Activated naive CD4-positive, alpha-beta T cell (primary cell): ENCODE measurements at places on chromosomes 7 and 10.

GRCh38 chr10:111954386-111954785 lies 229.2 kb downstream of the GPAM start:
- no peak for DNase-seq

GRCh38 chr7:45980181-45980905 lies 59.3 kb upstream of the IGFBP3 start:
- no peak for DNase-seq

- DNase-seq, result no peak
Measured at GRCh38 chr7:110669410-110669809, 421.5 kb upstream of the LRRN3 start.

- no peak for DNase-seq
Measured at GRCh38 chr10:7432884-7433726, 22.3 kb upstream of the SFMBT2 start.

DNA sequence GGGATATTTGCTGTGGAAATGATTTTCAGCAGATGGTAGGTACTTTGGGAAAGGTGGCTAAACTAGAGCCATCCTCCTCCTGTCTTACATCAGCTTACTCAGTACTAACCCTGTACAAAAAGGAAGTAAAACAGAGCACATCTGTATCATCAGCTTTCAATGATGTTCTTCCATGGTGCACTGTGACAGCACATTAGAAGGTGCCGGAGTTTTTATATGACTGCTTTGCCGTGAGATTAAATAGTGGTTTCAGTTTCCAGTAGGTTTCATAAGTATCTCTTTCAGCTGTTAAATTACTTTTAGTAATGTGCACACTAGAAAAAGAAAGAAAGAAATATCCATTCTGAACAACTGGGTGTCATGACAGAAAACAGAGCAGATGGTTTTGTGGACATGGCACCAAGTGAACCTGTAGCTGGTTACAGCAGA lies 86.5 kb downstream of the ARID5B start:
- DNase-seq, result no peak

GRCh38 chr10:126663880-126664279 lies 6.6 kb downstream of the C10orf90 start:
- DNase-seq, result no peak
